ENCODE measurements at places on chromosomes 12 and 14. TPM values are rescaled to one million over a fixed set of nuclear protein-coding genes. Genes with fewer than 3 reads are reported as not detected.

GRCh38 chr14:102212356-102212755 lies 72.7 kb downstream of the WDR20 start:
- no peak overlapping the region for H3K27ac ChIP-seq
- H3K4me1 ChIP-seq, result peaks cover 10% of the 10 kb centered on the region
- H3K27me3 ChIP-seq, result no peaks in the 10 kb centered on the region
- peaks cover 33% of the 10 kb centered on the region for H3K36me3 ChIP-seq
- DNase-seq, result no peak
- no peak overlapping the region for H3K4me3 ChIP-seq

- no peak overlapping the region for H3K4me3 ChIP-seq
- H3K27ac ChIP-seq, result no peak overlapping the region
- peaks cover 6% of the 10 kb centered on the region for H3K4me1 ChIP-seq
- DNase-seq, result no peak
- no peaks in the 10 kb centered on the region for H3K36me3 ChIP-seq
These were observed 213.6 kb downstream of the KIF26A start for GRCh38 chr14:104351849-104352492.

Gene CERS5
- total RNA-seq, result 40.4 TPM

DNA sequence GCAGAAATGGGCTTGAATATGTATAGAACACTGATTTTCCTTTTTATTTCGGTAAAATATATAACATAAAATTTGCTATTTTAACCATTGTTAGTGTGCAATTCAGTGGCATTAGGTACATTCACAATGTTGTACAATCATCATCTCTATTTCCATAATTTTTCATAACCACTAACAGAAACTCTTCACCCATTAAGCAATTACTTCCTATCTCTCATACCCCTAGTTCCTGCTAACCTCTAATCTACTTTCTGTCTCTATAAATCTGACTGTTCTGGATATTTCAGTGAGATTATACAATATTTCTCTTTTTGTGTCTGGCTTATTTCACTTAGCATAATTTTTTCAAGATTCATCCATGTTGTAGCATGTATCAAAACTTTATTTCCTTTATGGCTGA lies 8.9 kb upstream of the RNF212B start:
- no peaks in the 10 kb centered on the region for H3K27me3 ChIP-seq
- no peaks in the 10 kb centered on the region for H3K4me1 ChIP-seq
- no peak overlapping the region for H3K4me3 ChIP-seq
- H3K36me3 ChIP-seq, result no peaks in the 10 kb centered on the region

DNA sequence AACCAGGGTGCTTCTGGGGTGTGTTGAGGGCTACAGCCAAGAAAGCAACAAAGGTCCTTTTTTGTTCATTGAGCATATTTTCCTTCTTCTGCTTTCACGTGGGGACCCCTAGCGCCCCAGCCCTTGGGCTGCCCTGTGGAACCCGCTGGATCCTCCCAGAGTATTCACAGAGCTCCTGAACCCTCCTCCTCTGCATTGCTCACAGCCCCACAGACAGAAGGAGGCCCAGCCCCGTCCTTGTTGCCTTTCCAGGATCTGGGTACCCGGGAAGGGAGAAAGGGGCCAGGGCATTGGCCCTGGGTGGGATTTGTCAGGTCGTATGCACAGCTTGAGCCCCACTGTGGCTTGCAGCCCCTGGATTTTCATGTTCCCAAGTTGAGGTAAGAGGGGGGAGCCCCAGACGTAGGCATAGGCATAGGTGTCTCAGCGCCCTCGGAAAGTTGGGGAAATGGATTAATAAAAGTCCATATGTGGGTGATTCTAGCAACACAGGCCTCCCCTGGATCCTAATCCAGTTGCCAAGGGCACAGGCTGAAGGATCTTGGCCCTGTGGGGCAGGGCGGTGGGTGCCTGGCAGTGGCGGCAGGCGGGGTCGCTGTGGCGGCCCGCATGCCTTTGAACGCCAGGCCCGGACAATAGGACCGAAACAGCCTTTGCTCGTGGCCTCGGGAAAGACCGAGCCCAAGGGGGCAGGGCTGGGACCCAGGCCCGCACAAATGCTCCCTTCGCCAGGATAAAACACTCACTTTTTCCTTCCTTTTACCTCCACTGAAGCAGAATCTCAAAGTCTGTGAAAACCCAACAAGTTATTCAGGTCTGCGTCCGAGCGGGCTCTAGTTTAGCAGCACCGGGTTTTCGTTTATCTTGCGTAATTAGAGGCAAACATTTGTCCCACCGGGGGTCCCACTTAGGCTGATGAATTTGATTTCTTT lies 3.0 kb upstream of the HOXC10 start:
- H3K27ac ChIP-seq, result no peak overlapping the region
- no peak for DNase-seq
- no peak overlapping the region for H3K4me3 ChIP-seq
- peaks cover 77% of the 10 kb centered on the region for H3K27me3 ChIP-seq

GRCh38 chr12:1949771-1950470 lies 31.5 kb upstream of the CACNA2D4 start:
- H3K27me3 ChIP-seq, result no peaks in the 10 kb centered on the region
- peak overlapping the region; percentile 45 for H3K27ac ChIP-seq
- peaks cover 61% of the 10 kb centered on the region for H3K36me3 ChIP-seq
- H3K4me3 ChIP-seq, result no peak overlapping the region

GRCh38 chr14:34302654-34303053 lies 159.4 kb downstream of the SPTSSA start:
- H3K36me3 ChIP-seq, result no peaks in the 10 kb centered on the region
- H3K4me1 ChIP-seq, result no peaks in the 10 kb centered on the region
- no peak overlapping the region for H3K4me3 ChIP-seq
- no peak overlapping the region for H3K27ac ChIP-seq

Gene ANO2
- total RNA-seq, result 4.4 TPM

Gene RBMS2
- 113 TPM for total RNA-seq

Gene PRH1
- total RNA-seq, result 35.4 TPM

GRCh38 chr12:91356405-91356804 lies 173.8 kb upstream of the DCN start:
- DNase-seq, result no peak
- H3K4me1 ChIP-seq, result no peaks in the 10 kb centered on the region
- H3K27me3 ChIP-seq, result no peaks in the 10 kb centered on the region
- H3K4me3 ChIP-seq, result no peak overlapping the region

Measured in upper lobe of left lung (tissue), 6 donors.